ENCODE measurements at places on chromosomes 3 and 15. TPM values are rescaled to one million over a fixed set of nuclear protein-coding genes. Genes with fewer than 3 reads are reported as not detected.

Gene PRSS50
- total RNA-seq: not detected

Gene SEMA5B
- 1.3 TPM for total RNA-seq

Gene CPLX3
- not detected for total RNA-seq

Gene PTPRG
- total RNA-seq: 26.0 TPM

Gene ZXDC
- total RNA-seq: 28.5 TPM

DNA sequence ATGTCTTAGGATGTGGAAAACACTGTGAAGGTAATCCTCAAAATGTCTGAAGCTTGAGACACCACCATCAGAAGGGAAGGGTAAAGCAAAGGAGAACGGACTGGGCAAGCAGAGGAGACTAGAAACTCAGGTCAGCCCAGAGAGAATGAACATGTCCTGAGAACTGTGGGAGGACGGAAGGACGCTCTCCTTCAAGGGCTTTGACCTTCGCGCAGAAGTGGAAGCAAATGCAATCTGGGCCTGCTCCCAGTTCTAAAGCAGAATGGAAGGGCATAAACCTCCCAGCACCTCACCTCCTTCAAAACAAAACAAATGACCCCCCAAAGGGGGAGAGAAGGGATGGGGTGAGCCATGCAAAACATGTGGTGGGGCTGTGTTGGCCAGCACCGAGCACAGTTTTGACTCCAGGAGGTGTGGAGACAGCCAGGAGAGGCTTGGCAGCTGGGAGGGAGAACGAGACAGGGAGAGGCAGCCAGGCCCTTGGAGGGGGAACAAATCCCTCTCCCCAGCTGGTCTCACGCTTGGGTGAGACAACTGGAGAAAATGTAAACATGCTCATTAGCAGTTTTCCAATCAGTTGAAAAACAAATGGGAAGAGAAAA, 222.4 kb upstream of the WNT5A start:
- no peak for DNase-seq

DNA sequence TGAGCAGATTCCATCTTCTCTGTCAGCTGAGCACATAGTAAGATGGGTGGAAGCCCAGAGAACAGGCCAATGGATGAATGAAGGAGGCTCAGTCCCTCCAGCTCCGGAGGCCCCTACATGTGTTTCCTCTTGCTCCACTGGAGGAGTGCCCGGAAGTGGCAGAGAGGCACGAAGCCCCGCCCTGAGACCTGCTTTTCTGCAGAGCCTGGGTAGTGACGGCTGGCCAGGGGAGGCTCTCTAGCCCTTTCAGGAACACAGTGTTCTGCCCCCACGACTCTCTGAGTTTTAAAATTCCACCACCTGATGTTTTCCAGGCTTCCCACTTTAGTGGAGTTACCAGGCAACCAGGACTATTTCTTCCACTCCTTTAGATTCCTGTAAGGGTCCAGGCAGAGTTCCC, 149.4 kb upstream of the SLC6A11 start:
- peak; percentile 21 for DNase-seq

DNA sequence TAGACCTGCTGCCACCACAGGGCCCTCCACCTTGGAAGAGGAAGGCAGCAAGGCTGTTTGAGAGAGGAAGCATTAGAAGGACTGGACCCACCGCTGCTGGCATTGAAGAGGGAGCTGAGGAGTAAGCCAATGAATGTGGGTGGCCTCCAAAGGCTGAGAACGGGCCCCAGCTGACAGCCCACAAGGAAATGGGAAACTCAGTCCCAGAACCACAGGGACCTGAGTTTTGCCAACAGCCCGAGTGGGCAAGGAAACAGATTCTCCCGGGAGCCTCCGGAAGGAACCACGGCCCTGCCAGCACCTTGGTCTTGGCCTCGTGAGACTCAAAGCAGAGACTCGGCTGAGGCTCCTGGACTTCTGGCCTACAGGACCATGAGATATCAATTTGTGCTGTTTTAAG, 95.4 kb upstream of the SNRPA1 start:
- no peak for DNase-seq

- DNase-seq: no peak
Measured at GRCh38 chr15:79339588-79340314, 28.8 kb downstream of the TMED3 start.

GRCh38 chr3:113751141-113751540, 4.3 kb downstream of the ATP6V1A start:
- DNase-seq: no peak

DNA sequence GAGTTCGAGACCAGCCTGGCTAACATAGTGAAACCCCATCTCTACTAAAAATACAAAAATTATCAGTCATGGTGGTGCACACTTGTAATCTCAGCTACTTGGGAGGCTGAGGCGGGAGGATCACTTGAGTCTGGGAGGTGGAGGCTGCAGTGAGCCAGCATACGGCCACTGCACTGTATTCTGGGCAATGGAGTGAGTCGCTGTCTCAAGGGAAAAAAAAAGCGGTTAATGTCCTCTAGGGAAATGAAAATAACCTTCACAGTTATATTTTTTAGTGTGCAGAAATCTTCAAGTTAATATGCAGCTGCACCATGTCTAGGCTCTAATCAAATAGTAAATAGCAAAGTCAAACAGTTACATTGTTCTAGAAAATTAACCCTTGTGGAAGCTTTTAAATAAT, 14.8 kb downstream of the CEP19 start:
- DNase-seq: no peak

- no peak for DNase-seq
Measured at GRCh38 chr3:114081037-114081436, 24.5 kb downstream of the QTRT2 start.

DNA sequence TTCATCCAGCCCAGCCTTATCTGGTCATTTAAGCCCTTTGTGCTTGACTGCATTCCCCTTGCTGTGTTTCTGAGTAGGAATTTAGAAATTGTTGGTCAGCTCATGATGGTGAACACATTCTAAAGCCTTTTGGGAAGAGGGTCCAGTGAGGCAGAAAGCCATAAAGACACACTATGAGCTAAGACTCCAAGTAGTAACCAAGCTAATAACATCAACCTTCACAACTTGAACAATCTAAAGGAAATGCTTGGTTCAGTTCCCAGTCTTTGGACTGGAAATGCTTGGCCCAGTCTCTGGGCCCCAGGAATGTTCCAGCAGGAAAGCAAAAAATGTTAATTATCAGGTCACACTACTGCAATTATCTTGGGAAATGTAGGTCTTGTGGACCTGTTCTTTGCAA, 7.7 kb downstream of the PLSCR1 start:
- DNase-seq: no peak

DNA sequence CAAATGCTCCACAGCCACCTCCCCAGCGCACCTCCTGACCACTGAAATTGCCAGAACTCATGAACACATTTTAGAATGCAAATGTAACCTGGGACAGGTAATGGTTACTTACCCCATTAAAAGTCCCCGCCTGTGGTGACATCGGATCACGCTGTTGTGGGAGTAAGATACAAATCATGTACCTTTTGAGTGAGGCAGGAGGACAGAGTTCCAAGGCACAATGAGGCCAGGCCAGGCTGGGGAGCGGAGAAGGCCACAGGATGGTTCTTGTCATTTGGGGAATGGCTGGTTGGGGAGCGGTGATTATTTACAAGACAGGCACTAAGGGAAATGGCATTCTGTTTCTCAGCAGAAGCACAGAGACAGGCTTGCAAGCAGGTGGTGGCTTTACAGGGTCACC, 490.0 kb downstream of the EDEM1 start:
- no peak for DNase-seq

DNA sequence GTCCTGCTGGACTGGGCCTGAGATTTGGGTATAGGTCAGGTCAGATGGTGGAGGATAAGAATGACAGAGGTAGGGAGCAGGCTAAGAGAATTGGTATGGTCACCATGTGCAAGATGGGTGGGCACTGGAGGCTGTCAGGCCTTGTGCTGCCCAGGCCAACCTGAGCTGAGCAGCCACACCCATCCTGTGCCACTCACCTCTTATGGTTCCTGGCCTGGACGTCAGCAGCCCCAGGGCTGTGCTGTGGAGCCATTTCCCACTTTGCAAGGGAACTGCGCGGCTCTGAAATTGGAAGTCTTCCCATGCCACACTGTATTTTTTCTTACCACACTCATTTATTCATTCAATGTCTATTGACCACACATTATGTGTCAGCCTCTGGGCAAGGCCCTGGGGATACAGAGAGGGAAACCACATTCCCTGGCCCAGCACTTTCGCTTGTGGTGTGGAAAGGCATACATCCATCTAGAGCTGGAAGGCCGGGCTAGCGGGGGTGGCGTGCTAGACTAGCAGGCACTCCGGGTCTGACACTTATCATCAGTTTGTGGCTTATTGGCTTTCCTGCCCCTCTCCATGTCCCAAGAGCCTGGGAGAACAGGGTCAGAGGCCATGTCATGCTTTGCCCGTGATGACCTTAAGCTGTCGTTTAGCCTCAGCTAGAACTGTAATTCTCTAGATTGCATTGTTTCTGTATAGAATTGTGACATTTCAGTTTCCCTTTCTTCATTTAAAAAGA, 51.1 kb upstream of the POLG start:
- no peak for DNase-seq

- no peak for DNase-seq
Measured at GRCh38 chr15:70401709-70402108, 304.0 kb upstream of the TLE3 start.

DNA sequence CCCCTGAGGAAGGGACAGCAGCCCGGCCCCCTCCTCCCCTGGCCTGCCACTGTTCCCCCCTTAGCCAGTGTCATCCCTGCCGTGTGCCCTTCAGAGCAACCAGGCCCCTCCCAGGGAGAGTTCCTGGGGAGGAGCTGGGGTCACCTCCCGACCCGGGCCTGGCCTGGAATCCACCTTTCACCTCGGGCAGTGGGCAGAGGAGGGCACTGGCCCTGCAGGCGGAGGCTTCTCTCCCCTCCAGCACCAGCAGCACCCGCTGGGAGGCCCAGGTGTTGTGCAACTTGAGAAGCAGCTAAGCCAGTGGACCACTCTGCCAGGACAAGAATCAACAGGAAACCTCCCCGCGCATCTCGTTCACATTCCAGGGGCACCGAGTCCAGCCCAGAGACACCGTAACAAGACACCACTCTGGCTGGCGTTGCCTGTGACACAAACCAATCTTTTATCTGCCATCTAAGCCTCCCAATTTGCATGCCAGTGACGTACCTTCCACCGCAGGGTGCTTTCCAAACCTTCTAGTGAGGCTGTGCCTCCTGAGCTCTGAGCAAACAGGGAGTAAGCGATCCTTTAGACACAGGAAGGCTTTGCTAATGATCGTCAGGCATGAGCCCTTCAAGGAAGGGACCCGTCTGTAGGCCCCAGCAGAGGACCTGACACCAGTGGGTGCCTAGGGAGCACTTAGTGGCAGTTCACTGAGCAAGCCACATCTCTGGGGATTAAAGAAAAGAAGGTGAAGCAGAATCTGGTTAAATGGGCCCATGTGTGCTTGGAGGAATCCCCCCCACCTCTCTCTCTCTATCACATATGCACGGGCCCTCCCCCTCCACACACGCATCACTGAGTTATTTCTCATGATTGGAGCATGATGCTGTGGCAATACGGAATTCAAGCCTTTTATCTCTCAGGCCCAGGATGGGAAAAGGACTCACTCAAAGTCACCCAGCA, 98.9 kb upstream of the TLE3 start:
- no peak for DNase-seq

DNA sequence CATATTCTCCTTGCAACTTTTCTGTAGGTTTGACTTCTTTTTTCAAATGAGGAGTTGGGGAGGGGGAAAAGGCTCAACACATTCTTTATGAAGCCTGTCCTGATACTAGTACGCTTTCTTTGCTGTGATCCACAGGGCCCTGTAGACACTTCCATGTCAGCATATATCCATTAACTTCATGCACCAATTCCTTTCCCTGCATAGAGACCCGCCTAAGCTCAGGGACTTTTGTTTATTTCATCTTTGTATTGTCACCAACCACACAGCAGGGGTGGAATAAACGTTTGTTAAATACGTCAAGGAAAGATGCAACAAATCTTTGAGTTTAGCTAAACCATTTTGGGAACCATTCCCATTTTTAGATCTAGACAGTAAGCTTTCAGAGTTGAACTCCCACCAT, 43.0 kb upstream of the GK5 start:
- DNase-seq: no peak

GRCh38 chr15:34655326-34655725, 71.9 kb upstream of the GOLGA8B start:
- DNase-seq: no peak

DNA sequence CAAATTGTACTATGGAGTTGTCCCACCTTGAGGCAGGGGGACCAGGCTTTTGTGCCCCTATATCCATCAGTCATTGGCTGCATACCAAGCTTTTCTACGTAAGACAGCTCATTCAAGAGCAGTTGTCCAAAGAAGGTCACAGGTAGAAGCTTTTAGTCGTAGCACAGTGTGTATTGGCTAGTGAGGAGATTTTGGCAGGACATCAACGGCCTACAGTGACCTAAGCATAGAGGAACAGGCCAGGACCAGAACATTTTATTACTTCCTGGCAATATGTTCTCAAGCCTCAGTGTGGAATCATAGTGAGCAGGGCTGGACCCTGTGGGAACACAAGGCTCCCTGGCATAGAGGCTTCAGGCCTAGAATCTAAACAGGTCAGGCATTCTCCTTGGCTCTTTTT, 105.4 kb upstream of the ANKRD28 start:
- DNase-seq: no peak

Data from colonic mucosa (tissue), 4 donors.